ENCODE measurements at places on chromosomes 12 and 14.

DNA sequence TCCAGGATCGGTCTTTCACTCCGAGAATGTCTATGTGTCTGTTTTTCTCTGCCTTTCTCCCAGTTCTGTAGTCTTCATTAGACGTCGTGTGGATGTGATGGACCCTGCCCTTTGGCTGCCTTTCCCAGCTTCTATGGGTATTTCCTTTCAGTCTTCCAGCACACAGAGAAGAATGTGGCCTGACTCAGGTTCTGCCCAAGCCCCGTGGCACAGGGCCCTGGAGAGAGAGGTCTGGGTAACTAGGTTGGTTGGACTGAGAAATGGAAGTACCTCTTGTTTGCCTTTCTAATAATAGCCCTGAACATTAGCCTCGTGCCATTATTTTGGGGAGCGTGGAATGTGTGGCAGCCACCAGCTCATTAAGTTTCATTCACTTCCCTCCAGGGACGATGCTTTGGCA lies 3.8 kb downstream of the FOXJ2 start:
- no peak for DNase-seq

DNA sequence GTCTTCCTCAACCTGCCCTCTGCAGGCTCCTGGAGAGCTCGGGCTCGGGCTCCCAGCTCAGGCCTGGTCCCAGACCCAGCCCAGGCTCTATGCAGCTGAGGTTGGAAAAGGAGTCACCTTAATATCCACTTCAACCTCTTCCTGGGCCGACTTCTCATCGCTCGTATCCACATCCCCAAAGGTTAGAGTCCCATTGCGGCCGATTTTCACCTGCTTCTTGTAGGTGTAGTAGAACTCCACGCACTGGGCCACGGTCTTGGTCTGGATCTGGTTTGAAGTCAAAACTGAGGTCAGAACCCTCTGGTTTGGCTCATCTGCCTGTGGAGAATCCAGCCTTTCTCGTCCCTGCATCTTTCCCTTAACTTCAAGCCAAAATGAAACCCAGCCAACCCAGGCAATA lies 8.4 kb upstream of the PNMA1 start:
- no peak for DNase-seq

DNA sequence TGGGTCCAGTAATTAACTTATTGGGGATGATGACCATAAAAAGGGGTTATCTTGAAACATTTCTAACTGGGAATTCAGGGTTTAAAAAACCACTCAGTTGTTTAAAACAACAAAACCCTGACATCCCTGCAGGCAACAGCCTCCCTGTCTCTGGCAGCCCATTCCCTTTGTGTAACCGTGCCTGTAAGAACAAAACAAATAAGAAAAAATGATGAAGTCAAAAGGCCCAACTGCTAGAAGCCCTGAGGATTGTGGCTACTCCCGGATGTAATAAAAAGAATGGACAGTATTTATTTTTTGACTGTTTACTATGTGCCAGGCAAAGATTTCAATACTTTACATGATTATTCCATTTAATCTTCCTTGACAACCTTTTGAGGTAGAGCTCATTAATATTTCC lies 75.3 kb downstream of the TMCC3 start:
- DNase-seq = no peak

GRCh38 chr12:50201987-50202521 lies 34.9 kb upstream of the CERS5 start:
- DNase-seq = no peak

DNA sequence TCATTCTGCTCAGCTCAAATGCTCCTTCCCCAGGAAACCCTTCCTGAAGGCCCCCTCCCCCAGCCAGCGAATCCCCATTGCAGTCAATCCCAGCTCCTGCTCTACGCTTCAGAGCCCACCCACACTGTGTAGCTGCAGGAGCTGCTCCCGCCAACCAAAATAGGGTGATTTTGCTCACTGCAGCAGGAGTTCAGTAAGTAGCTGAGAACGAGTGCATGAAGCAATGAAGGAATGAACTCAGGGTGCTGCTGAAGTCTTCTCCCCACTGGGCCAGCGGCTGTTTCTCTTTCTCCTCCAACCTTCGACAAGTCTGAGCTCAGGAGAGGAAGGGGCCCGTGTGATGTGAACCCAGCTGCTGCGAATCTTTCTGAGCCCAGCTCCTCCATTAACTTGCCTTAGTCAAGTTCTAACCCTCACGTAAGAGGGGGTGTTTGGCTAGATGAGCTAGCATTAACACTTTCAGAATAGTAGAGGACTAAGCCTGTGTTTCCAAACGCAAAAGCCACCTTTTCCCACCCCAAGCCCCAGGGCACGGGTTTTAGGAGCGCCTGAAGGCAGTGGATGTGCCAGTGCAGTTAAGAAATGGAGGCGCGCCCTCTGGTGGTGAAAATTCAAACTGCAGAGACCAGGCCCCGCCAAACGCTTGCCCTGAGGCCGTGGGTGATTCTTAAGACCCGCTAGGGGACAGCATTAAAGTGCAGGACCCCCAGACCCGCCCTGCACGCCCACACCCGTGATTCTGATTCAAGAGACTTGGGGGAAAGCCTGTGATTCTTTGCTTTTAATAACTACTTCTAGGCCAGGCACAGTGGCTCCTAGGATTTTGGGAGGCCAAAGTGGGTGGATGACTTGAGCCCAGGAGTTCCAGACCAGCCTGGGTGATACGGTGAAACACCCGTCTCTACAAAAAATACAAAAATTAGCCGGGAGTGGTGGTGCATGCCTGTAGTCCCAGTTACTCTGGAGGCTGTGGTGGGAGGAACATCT lies 11.9 kb upstream of the SERPINA4 start:
- peak; percentile 31 for DNase-seq

DNA sequence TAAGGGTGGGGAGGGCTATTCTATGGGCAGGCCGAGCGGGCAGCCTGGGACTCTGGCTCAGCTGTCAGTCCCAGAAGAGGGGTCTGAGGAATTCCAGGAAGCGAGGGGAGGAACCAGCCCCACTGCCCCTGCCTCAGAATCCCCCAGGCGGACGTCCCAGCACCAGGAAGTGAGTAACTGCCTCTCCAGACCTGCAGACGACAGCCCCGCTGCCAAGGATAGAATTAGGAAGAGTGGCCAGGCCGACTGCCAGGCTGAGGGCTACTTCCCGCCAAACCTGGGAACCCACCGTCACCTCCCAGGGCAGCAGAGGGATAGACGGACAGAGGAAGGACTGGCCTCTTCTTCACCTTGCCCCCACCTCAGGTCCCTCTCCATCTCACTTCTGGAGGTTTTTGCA lies 6.7 kb upstream of the BDKRB2 start:
- DNase-seq = no peak

GRCh38 chr12:65196762-65197567 lies 27.6 kb downstream of the LEMD3 start:
- DNase-seq = no peak

DNA sequence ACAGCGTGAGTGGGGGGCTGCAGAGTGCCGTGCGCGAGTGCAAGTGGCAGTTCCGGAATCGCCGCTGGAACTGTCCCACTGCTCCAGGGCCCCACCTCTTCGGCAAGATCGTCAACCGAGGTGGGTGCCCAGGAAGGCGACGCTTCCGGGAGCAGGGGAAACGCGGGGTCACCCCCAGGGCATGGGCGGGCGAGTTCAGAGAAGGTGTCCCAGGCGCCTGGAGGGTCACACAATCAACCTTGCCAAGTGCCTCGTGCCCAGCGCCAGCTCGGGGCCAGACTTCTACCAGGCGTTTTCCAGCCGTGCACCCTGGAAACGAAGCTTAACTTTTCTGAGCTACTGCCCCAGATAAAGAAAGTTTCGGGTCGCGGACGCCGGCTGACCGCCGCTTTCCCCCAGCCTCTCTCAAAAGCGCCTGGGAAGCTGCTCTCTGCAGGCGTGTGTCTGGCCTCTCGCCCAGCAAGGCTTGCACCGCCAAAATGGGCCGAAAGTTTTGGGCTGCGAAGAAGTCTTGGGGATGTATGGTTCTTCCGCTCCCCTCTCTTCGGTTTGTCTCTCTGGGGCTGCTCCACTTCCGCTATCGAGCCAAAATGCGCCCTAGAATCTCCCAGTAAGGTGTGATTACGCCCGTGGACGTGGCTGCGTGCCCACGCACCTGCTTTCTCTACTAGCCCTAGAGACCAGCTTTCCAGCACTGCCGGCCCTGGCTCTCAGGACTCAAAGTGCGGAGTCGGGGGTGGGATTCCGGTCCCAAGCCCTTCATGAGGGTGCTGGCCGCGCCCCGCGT lies 1.7 kb downstream of the WNT1 start:
- DNase-seq = no peak

DNA sequence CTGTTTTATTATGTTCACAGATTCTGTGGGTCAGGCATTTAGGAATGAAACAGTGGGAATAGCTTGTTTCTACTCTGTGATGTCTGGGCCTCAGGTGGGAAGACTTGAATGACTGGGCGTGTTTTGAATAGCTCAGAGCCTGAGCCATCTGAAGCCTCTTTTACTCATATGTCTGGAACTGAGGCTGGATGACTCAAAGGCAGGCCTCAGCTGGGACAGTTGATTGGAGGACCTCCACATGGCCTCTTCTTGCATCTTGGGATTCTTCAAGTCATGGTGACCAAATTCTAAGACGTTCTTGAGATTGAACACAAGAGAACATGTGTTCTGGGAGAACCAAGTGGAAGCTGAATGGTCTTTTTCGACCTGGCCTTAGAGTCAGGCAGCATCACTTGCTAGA lies 45.8 kb upstream of the TBX3 start:
- no peak for DNase-seq

DNA sequence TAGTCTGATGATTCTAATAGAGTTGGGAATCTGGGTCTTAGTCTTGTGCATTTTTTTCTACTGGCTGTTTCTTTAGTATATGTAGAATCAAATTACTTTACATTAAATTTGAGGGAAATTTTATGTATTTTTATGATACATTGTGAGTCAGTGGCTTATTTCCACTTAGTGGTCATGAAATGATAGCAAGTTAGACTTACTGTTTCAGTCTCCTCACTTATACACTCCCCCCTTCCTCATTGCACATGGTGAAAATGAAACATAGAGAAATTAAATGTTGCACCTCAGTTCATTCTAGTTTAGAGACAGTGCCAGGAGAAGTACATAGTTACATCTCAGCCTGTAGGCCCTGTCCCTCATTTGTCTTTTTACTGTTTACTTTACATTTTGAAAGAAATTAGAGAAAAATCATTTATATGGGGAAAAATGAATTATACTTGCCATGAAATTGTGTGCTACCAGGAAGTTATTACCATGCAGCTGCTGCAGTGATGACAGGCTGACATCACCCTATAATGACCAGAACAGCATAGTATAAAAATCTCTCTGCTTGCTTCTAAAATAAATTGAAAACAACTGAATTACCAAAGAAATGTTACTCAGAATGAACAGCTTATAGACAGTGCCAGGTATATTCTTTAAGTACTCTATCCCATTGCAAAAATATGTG lies 113.2 kb downstream of the TRMT5 start:
- DNase-seq = no peak

DNA sequence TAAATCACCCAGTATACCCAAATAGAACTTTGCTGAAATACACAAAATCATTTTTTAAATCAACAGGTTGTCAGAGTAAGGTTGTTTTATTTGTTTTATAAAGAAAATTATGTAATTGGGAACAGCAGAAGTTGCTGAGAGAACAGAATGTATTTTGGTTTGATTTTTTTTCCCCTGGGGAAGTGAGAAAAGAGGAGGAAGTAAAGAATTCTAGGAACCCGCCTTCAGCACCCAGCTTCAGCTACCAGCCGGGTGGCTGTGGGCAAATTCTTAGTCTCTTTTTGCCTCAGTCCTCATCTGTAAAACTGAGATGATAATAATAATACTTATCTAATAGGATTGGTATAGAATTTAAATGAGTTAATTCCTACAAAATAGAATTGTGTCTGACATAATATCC lies 119.4 kb downstream of the SRGAP1 start:
- no peak for DNase-seq

DNA sequence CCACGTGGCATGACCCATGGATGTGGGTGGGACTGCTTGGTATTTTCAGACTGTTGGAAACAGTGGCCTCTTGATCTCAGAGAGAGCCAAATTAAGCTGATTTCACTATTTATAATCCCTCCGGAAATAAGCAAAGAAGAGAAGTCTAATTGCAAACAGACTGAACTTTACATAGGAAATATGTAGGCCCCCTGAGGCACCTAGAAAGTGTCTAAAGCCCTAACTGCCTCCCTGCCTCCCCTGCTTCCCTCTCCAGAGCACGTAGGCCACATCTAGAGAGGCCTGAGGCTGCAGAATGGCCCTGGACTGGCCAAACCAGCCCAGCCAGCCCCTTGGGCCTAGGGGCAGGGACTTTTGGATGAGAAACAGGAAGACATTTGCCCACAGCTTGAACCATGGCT lies 123.8 kb downstream of the ZFP36L1 start:
- DNase-seq = no peak

DNA sequence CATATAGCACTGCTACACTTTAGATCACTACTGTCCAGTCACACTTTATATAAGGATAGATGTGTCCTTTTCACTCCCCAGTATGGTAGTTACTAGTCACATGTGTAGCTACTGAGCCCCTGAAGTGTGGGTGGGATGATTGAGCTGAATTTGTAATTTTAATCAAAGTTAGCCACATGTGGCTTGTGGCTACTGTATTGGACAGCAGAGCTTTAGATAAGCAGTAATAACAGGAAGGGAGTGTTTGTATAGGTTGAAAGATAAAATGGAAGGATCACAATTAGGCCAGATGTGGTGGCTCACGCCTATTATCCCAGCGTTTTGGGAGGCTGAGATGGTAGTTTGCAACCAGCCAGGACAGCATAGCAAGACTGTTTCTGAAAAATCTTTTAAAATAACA lies 23.5 kb downstream of the NAA30 start:
- DNase-seq = no peak

DNA sequence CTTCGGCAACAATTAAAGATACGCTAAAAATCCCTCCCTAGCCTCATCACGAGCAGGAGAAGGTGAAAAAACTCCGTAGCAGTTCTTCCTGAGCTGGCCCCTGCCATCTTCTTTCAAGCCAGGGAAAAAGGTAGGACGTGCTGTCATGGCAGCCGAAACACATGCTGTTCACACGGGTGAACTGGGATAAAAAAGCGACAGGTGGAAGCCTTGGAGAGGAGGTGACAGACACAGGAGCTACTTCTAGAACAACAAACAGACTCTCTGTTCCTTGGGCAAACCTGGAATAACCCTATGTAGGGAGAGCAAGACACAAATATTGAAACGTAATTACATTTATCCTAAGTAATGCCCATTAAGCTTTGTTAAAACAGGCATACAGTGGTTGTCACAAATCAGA lies 81.3 kb downstream of the KCNK10 start:
- no peak for DNase-seq

DNA sequence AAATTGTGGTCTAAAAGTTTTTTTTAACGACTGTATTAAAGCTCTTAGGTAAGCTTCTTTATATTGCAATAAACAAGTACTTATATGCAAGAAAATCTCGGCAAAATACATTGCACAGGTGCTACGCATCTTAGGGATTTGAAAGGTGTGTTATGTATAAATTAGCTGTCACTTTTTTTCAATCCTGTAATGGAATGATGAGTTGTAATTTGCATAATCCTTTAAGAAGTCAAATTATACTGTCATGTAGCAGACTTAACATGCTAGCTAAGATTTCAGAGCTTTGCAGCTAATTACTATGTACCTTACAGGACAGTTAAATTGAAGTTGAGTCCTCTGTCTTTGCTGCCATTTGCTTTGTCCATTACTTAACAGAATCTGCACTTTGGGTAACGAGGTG lies 117.5 kb downstream of the NPAS3 start:
- DNase-seq = no peak

Measured in activated T-cell treated with anti-CD3 and anti-CD28 coated beads for 4 hours (primary cell).